ENCODE measurements at places on chromosomes 7 and 10.

- no peak overlapping the region for H3K27ac ChIP-seq
- H3K4me3 ChIP-seq: no peak overlapping the region
- no peaks in the 10 kb centered on the region for H3K27me3 ChIP-seq
- H3K4me1 ChIP-seq: peaks cover 47% of the 10 kb centered on the region
- peaks cover 5% of the 10 kb centered on the region for H3K36me3 ChIP-seq
These were observed 25.7 kb upstream of the LRRC4 start for GRCh38 chr7:128056901-128057300.

GRCh38 chr10:95920798-95921426 lies 13.1 kb downstream of the CC2D2B start:
- H3K36me3 ChIP-seq: no peaks in the 10 kb centered on the region
- H3K27me3 ChIP-seq: peaks cover 6% of the 10 kb centered on the region
- no peaks in the 10 kb centered on the region for H3K4me1 ChIP-seq

- H3K4me1 ChIP-seq: peaks cover 22% of the 10 kb centered on the region
- no peak overlapping the region for H3K27ac ChIP-seq
- no peak for DNase-seq
- H3K27me3 ChIP-seq: peaks cover 28% of the 10 kb centered on the region
- peaks cover 4% of the 10 kb centered on the region for H3K36me3 ChIP-seq
- no peak overlapping the region for H3K4me3 ChIP-seq
These were observed 90.8 kb downstream of the FOXL3 start for GRCh38 chr7:380711-381210.

- no peak overlapping the region for H3K4me3 ChIP-seq
- no peak for DNase-seq
- no peak overlapping the region for H3K27ac ChIP-seq
- H3K36me3 ChIP-seq: no peaks in the 10 kb centered on the region
- no peaks in the 10 kb centered on the region for H3K4me1 ChIP-seq
These were observed 72.5 kb downstream of the GOLGA7B start for GRCh38 chr10:97922022-97922758.

DNA sequence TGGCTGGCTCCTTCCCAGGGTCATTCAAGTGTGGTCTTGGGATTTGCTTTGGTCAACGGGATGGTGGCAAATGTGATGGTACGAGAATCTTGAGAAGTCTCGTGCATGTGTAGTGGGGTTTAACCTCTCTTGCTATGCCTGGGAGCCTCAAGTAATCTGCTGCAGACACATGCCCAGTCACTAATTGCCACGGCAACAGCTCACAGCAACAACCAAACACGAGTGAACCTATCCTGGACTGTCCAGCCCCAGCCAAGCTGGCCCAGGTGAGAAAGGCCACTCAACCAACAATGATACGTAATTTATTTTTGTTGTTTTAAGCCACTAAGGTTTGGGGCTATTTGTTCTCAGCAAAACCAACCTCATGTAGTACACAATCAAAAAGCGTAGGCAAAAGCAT lies 38.1 kb upstream of the DDC start:
- H3K27ac ChIP-seq: no peak overlapping the region
- H3K27me3 ChIP-seq: peaks cover 2% of the 10 kb centered on the region
- peaks cover 14% of the 10 kb centered on the region for H3K36me3 ChIP-seq
- DNase-seq: no peak
- H3K4me3 ChIP-seq: no peak overlapping the region

DNA sequence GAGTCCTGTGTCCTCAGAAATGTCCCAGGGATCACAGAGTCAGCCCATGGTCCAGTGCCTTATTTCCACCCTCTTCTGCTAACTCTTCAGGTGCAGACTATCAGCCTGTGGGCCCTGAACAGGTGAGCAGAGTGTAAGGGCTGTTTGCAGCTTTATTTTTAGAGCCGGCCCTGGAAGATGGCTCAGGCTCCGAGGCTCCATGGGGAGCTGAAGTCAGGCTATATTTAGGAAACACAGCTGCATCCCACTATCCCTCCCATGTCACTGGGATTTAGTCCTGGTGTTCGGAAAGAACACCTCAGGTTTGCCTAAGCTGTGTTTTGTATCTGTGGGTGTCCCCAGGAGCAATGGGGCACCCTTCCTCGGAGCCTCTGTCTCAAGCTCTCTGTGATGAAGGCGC lies 126.9 kb downstream of the RPS24 start:
- H3K27me3 ChIP-seq: no peaks in the 10 kb centered on the region
- H3K36me3 ChIP-seq: no peaks in the 10 kb centered on the region
- H3K4me1 ChIP-seq: no peaks in the 10 kb centered on the region
- no peak overlapping the region for H3K27ac ChIP-seq
- no peak for DNase-seq
- H3K4me3 ChIP-seq: no peak overlapping the region

DNA sequence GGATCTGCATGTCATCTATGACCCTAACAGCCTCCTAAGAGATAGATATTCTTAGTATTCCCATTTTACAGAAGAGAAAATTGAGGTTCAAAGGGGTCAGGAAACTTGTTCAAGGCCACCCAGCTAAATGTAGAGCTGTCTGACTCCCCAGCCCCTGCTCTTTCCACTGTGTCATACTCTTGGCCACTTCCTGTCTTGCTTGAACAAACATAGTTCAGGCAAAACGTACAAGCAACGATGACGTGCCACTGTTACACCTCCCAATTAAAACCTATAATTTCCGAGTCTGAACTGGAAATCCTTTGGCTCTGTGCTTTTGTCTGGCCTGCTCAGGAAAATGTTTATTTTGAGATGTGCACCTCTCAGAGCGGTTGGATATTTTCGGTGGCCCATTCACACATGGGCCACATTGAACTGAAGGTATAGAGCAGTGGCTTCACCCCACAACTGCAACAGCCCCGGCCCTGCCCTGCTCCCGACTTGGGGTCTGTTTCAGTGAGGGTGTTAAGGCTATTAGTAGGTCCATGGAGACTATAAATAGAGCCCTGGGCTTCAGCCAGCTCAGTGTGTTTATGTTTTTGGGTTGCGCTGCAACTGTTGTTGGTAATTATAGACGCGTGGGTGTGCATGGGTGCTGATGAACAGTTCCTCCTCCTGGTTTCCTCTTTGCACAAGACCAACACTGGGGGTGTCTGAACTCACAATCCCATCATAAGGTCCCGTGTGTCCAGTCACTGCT lies 172.3 kb upstream of the ADO start:
- peak; percentile 69 for DNase-seq
- H3K4me1 ChIP-seq: peaks cover 24% of the 10 kb centered on the region
- H3K4me3 ChIP-seq: no peak overlapping the region

GRCh38 chr7:66344166-66344565 lies 139.0 kb downstream of the TPST1 start:
- no peaks in the 10 kb centered on the region for H3K36me3 ChIP-seq
- H3K4me1 ChIP-seq: no peaks in the 10 kb centered on the region
- peaks cover 12% of the 10 kb centered on the region for H3K27me3 ChIP-seq
- no peak for DNase-seq

DNA sequence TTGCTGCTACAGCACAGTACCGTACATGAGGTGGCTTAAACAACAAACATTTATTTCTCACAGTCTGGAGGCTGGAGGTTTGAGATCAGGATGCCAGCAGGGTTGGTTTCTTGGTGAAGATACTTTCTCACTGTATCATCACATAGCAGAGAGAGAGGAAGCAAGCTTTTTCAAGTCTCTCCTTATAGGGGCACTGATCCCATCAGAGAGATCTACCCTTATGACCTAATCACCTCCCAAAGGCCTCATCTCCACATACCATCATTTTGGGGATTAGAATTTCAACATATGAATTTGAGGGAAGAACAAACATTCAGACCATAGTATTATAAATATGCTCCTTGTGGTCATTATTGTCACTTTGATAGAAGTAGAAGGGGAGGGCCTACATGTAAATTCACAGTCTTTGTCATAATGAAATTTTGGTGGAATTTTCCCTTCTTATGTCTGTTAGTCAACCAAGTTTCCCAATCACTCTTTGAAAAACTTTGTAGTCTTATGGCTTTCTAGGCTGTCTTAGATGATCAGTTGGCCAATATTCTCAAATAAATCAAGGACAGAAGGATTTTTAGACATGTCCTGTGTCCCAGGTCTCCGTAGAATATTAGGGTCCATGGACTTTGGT lies 606.2 kb downstream of the LRMDA start:
- H3K4me1 ChIP-seq: no peaks in the 10 kb centered on the region
- no peaks in the 10 kb centered on the region for H3K36me3 ChIP-seq
- no peak overlapping the region for H3K27ac ChIP-seq
- DNase-seq: no peak

- no peak for DNase-seq
- H3K27me3 ChIP-seq: peaks cover 10% of the 10 kb centered on the region
- H3K4me3 ChIP-seq: no peak overlapping the region
- no peaks in the 10 kb centered on the region for H3K36me3 ChIP-seq
These were observed 186.2 kb upstream of the FAM3C start for GRCh38 chr7:121582258-121582657.

DNA sequence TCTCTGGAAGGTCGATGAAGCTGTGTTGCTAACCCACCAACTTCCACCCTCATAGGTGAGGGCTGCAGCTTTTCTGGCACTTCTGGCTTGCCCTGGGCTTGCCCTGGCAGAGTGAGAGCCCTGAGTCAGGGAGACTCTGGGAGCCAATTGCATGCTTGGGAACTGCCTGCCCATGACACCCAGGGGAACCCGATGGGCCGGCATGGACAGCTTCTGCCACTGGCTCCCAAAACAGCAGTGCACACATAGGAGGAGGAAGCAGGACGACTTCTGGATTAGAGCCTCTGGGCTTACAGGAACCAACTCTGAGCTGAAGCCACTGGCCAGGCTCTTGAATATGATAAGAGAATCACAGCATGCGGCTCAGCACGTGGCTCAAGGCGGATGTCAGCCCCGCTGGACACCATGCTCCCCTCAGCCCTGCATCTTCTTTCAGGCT lies 135.2 kb upstream of the UNC5B start:
- H3K27ac ChIP-seq: no peak overlapping the region
- no peak overlapping the region for H3K4me3 ChIP-seq
- H3K27me3 ChIP-seq: no peaks in the 10 kb centered on the region
- no peaks in the 10 kb centered on the region for H3K4me1 ChIP-seq

GRCh38 chr10:34776090-34776690 lies 38.9 kb downstream of the PARD3 start:
- peaks cover 8% of the 10 kb centered on the region for H3K4me1 ChIP-seq
- H3K27ac ChIP-seq: no peak overlapping the region
- H3K27me3 ChIP-seq: peaks cover 23% of the 10 kb centered on the region
- no peaks in the 10 kb centered on the region for H3K36me3 ChIP-seq

- no peak for DNase-seq
- no peak overlapping the region for H3K4me3 ChIP-seq
- H3K27me3 ChIP-seq: no peaks in the 10 kb centered on the region
- no peaks in the 10 kb centered on the region for H3K4me1 ChIP-seq
These were observed 35.3 kb upstream of the CYTH3 start for GRCh38 chr7:6307762-6308161.

DNA sequence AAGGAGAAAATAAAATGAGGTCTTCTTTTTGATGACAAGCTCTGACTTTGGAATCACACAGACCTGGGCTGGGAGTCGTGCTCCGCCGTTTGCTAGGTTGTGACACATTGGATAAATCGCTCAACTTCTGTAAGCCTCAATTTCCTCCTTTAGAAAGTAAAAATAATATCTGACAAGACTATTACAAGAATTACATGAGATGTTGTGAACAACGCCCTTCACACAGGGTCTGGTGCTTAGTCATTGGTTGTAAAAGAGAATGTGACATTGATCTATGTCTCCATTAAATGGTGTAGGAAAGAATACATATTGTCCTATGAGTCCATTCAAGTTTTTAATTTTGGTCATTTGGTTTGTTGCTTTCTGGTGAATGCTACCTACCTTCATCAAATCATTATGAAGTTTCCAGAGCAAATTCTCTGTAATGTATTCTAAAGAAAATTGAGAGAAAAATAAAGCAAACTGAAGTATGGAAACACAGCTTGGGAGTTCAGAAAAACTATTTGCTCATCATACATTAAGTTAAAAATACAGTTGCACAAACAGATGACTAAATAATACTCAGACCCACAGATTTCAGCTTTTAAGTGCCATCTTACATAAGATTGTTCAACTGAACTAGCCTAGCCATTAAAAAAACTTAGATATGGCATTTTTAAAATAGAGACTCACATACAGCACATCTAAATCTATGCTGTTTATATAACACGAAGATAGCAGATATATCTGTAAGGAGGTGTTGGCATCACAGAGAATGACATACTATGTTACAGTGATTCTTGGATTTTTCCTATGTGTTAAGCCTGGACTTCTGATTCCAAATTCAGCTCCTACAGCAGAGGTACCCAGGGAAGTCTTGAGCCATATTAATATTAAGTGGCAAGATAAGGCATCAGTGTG lies 12.3 kb upstream of the ADRB1 start:
- peaks cover 61% of the 10 kb centered on the region for H3K27me3 ChIP-seq
- H3K4me1 ChIP-seq: peaks cover 3% of the 10 kb centered on the region
- H3K4me3 ChIP-seq: no peak overlapping the region
- no peak for DNase-seq
- no peak overlapping the region for H3K27ac ChIP-seq

- no peaks in the 10 kb centered on the region for H3K4me1 ChIP-seq
- no peak overlapping the region for H3K4me3 ChIP-seq
- peaks cover 22% of the 10 kb centered on the region for H3K27me3 ChIP-seq
- no peak overlapping the region for H3K27ac ChIP-seq
- no peak for DNase-seq
These were observed 20.2 kb upstream of the SLC35G1 start for GRCh38 chr10:93873420-93874115.

- no peaks in the 10 kb centered on the region for H3K27me3 ChIP-seq
- peak overlapping the region; percentile 64 for H3K27ac ChIP-seq
- peaks cover 65% of the 10 kb centered on the region for H3K36me3 ChIP-seq
- DNase-seq: no peak
These were observed 11.1 kb downstream of the CAMK2G start for GRCh38 chr10:73863039-73863817.

- no peak for DNase-seq
- H3K4me3 ChIP-seq: no peak overlapping the region
- H3K4me1 ChIP-seq: peaks cover 17% of the 10 kb centered on the region
These were observed 13.7 kb downstream of the BPGM start for GRCh38 chr7:134660242-134660785.

DNA sequence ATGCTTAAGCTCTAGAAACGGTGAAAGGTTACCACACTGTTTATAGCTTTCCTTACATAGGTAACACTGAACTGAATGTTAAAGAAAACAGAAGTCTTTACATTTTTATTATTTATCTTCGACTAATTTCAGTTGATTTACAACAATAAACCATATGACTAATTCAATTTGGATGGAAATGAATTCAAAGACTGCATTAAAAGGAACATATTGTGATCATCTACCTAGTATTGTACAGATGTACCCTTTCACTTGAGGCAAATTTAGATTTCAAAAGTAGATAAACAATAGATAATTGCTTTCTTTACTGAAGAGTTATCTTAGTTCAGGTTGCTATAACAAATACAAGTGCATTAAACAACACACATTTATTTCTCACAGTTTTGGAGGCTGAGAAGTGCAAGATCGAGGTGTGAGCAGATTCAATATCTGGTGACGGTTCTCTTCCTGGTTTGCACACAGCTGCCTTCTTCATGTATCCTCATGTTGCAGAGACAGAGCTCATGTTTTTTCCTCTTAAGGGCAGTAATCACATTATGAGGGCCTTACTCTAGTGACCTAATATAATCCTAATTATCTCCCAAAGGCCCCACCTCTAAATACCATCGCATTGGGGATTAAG lies 15.0 kb upstream of the ARMC3 start:
- H3K36me3 ChIP-seq: peaks cover 4% of the 10 kb centered on the region
- H3K27me3 ChIP-seq: no peaks in the 10 kb centered on the region
- no peak for DNase-seq
- no peak overlapping the region for H3K27ac ChIP-seq

Data from activated CD4-positive, alpha-beta T cell treated with anti-CD3 and anti-CD28 coated beads, Interleukin-2, amount 10 ng/mL, durations not matched to agents 7 days and 5 days (primary cell).